Foreskin fibroblast (primary cell): ENCODE measurements at places on chromosomes 4 and X.

DNA sequence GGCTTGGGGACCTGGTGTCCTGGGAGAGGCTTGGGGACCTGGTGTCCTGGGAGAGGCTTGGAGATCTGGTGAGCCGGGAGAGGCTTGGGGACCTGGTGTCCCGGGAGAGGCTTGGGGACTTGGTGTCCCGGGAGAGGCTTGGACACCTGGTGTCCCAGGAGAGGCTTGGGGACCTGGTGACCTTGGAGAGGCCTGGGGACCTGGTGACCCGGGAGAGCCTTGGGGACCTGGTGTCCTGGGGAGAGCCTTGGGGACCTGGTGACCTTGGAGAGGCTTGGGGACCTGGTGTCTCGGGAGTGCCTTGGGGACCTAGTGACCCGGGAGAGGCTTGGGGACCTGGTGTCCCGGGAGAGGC is 12.6 kb downstream of the SHOX start:
- DNase-seq: no peak

DNA sequence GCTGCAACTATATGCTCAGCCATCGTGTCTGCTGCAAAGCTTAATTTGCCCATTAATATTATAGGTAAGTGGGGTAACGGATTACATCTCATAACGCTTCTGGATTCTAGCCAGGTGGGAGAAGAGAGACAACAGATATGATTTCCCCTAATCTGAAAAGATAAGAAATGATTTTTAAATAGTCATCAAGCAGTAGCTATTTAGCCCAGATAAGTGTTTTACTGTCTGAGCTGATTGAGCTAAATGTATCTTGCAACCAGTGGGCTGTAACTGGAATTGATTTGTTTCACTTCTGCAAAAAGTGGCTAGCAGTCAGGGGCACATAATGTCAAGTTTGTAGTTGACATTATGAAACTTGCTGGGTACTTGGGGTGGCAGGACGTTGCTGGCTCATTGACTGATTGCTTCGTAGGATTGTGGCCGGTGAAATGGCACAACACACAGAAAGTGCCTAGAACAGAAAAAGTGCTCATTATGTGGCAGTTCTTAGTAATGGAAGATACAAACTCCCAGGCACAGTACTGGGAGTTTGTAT is 18.5 kb downstream of the LAP3 start:
- no peak for DNase-seq

DNA sequence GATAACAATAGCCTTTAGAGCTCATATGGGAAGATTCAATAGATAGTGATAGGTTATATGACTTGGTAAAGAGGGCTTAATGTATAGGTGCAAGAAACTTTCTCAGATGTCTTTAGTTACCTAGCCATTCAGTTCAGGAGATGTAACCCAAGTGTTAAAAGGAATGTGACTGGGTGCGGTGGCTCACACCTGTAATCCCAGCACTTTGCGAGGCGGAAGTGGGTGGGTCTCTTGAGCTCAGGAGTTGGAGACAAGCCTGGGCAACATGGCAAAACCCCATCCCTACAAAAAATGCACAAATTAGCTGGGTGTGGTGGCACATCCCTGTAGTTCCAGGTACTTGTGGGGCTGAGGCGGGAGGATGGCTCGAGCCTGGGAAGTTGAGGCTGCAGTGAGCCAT is 7.9 kb downstream of the TET2 start:
- no peak for DNase-seq

GRCh38 chr4:127875791-127876190 is 4.9 kb upstream of the PLK4 start:
- no peak for DNase-seq

DNA sequence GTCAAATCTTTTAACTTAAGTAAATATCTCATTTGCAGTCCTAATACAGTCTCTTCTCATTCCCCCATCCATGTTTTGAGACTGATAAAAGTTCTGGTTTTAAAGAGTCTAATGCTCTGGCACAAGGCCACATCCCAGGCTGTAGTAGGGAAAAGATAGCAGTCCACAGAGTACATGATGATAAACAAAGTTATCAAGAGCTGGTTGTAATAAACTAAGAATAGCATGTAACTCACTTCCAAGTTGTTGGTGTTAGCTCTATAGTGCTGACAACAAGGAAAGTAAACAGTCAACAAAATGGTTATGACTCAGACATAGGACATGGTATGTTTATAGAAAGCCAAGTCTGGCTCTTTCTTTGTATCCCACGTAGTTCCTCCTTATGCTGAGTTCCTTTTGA is 21.8 kb upstream of the AREG start:
- DNase-seq: peak; percentile 65

DNA sequence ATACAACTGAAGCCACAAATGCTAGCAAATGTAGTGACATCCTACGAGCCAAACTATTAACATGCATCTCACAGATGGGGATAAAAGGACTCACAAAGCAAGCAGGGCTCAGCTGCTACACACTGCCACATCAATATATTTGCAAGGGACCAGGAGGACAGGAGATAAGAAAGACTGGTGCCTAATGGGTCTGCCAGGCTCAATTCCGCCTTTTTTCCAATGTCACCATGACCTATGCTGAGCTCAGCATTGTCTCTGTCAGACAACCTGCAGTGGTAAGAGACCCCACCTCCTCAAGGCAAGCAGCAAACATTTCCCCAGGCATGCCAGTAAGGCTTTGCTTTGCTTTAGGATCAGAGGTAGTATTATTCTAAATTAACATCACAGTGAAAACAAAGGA is 435 bp downstream of the DCX start:
- DNase-seq: no peak

GRCh38 chrX:96576368-96576767 is 108.3 kb upstream of the DIAPH2 start:
- peak; percentile 40 for DNase-seq

GRCh38 chr4:184215709-184216328 is 1.9 kb downstream of the ENPP6 start:
- DNase-seq: no peak

GRCh38 chr4:185278716-185279115 is 69.3 kb downstream of the SNX25 start:
- DNase-seq: no peak

GRCh38 chr4:165668694-165669093 is 204.3 kb upstream of the TLL1 start:
- DNase-seq: peak; percentile 25

DNA sequence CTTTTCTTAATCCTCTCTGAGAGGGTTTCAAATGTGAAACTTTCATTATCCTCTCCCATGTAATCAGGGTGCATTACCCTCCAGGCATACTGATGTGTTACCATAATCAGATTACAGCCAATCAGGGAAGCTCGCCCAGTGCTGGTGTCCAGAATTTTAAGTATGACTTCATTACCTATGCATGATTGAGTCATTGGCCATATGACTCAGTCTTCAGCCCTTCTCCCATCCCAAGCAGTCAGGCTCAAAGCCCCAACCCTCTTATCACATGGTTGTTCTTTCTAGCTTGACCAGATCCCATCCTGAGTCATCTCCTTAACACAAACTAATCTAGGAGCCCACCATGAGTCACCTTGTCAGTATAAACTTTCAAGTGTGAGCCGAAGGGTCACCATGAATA is 1668.1 kb upstream of the AGA start:
- DNase-seq: peak; percentile 30

- DNase-seq: peak; percentile 53
Measured at GRCh38 chrX:115372152-115372551, 82.6 kb downstream of the LUZP4 start.

- no peak for DNase-seq
Measured at GRCh38 chrX:134752981-134753717, 94.9 kb upstream of the PLAC1 start.

- no peak for DNase-seq
Measured at GRCh38 chr4:8435656-8436121, 4.8 kb downstream of the ACOX3 start.

- DNase-seq: no peak
Measured at GRCh38 chr4:37917388-37917787, 26.5 kb downstream of the TBC1D1 start.

- DNase-seq: no peak
Measured at GRCh38 chr4:172168888-172169287, 355.7 kb downstream of the GALNTL6 start.

DNA sequence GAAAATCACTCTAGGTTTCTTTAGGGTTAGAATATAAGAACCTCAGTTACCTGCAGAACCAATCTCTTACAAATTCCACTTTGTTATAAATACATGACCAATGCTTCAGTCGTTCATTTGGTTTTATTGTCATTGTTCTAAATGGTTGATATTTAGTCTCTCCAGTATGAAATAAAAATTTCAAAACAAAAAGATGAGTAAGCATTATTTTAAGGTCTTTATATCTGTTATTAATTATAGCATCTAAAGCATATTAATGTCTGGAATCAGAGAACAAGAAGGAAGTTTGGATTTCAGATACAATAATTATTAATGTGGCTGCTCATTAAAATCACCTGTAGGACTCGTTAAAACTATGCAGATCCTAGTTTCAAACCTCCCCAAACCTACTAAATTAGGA is 265.4 kb upstream of the CXorf51A start:
- DNase-seq: no peak

DNA sequence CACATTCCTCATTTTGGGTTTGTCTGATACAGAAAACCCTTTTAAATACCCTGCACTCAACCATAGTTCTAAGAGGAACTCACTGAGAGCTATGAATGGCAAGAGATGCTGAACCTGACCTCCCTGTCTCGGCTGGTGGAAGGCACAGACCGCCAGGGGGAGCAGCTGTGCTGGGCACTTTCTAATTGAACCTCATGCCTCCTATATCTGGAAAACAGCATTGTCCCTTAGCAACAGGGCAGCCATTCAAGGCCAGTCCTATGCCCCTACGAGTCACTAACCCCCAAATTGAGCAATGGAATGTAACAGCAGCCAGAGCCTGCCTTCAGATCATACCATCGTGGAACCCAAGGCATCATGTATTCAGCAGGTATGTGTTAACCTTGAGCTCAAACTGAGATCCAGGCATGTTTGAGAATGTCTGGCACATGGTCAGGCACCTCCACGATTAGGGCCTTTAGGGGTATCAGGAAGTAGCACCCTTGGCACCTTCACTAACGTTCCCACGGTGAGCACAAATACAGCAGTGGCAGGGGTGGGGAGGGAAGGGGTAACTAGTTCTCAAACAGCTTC is 5.1 kb downstream of the USP27X start:
- DNase-seq: no peak

GRCh38 chr4:30601070-30601865 is 118.9 kb upstream of the PCDH7 start:
- DNase-seq: no peak

GRCh38 chrX:137430301-137430700 is 135.6 kb upstream of the ZIC3 start:
- DNase-seq: no peak

GRCh38 chr4:8644461-8644891 is 51.9 kb downstream of the CPZ start:
- no peak for DNase-seq

DNA sequence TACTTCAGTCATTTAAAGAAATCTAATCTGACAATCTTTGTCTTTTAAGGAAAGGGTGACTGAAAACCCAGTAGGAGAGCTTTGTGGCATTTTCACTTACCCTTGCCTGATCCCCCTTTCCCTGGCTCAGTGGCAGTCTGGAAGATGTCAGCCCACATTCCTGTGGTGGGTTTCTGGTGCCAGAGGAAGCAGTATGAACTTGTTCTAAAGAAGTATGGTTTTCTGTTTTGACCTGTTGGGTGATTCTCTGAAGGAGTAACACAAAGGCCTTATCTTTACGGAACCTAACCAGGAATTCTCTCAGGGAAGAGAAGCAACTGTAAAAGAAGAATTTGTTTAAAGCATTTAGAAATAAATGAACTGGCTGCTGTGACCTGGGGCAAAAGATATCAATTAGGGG is 41.9 kb downstream of the BMP15 start:
- no peak for DNase-seq

- no peak for DNase-seq
Measured at GRCh38 chrX:29044423-29045184, 457.4 kb downstream of the IL1RAPL1 start.

DNA sequence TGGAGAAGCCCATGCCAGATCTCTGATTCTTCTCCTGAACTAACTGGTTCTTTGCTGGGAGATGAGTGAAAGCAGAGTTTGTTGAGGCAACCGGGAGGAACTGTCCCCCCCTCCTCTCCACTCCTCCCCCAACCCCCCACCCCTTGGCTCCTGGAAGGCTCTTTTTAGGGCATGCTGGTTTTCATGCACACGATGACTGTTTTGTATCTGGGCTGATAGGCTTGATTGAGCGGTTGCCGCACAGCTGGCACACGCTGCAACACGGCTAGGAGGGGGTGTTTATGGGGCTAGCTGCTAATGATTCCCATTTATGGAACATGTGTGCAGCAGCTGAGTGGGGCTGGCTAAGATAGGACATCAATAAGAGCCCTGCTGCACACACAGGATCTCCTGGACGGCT is 137.2 kb downstream of the SMIM20 start:
- no peak for DNase-seq

DNA sequence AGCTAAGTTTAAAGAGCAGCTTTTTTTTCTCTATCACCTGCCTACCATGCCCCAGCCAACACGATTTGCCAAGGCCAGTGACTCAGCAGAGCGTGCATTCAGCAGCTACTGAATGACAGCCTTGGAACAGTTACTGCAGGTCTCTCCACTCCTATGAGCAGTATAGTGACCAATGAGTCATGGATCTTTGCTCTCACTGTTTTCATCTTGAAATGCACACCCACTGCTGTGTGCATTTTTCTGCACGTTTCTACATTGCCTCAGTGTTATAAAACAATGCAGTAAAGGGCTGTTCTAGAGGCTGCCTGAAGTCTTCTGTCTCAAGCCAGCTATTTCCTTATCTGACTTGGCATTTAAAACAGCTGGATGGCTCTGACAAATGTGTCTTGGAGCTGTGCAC is 66.0 kb upstream of the C4orf54 start:
- DNase-seq: peak; percentile 22

DNA sequence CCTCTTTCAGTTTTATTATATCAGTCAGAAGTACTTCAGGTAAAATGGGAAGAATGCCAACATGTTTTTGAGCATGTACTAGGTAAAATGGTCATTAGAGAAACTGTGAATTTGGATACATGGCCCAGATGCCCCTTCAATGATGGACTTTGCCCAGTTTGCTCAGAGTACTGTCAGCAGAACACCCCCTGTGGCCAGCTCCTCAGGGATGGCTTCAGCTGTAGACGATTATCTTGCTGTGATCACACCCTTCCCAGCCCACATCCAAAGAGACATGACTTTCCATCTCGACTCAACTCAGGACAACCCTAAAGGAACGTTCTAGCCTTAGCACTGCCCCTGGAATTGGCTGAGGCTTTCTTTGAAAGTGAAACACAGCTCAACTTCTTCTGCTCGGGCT is 439.1 kb downstream of the PACRGL start:
- DNase-seq: no peak

DNA sequence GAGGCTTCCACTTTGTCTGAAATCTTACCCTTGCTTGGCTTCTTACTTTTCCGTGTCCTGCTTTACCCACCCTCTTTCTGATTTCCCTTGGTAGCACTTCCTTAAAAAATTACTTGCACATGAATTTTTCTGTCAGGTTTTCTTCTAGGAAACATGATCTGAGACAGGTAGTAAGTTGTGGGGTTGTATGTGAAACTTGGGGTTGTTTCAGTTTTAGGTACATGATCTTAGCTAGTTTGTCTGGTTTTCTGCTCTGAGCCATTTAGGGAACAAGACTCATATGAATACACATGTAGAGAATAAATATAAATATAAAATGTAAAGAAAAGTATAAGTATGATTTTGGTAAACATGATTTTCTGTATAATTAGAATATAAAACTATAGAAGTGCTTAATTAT is 17.4 kb upstream of the ARMCX2 start:
- DNase-seq: no peak
